Stimulated activated CD8-positive, alpha-beta memory T cell treated with anti-CD3 and anti-CD28 coated beads, Interleukin-15, amount 100 ng/mL, for 24 hours (primary cell): ENCODE measurements at places on chromosomes 3 and 15.
A peak's percentile ranks its signal among the peaks of the same experiment; 100 is the strongest.

DNA sequence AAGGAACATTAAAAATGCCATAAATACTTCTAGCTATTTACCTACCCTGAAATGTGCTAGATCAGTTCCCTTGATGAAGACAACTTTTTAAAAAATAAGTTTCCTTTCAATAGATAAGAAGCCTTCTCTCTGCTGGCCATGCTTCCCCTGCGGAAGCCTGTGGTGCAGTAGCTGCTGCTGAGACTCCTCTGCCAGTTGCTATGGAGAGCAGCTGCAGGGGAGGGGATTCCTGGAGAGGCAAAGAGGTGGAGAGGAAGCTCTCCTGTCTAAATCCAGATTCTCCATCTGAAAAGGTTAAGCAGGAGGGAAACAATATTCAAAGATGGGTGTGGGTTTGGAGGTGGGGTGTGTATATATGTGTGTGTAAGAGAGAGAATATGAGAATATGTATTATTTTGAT lies 69.8 kb upstream of the BFSP2 start:
- no peak for DNase-seq

DNA sequence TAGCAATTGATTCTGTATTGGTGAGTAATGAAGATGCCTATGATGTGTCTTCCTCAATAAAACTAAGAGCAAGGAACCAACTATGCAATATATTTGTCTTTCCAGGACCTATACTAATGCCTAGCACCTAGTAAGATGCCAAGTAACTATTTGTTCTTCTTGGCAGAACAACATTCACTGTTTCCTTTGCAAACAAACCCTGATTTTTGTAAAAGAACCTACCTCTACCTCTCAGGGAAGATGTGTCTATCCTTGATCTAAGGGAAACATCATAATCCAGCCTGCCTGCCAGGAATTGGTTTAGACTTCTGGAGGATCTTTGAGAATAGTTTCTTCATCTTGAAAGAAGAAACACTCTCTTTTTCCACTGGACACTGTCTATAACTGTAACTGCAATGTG lies 3.8 kb upstream of the ADPRH start:
- no peak for DNase-seq

GRCh38 chr15:57307527-57308169 lies 68.7 kb upstream of the CGNL1 start:
- no peak for DNase-seq

- no peak for DNase-seq
Observed at GRCh38 chr3:157844800-157845565, 261.2 kb downstream of the SHOX2 start.

GRCh38 chr15:41979493-41980266 lies 7.3 kb upstream of the EHD4 start:
- DNase-seq, result no peak

- DNase-seq, result no peak
Observed at GRCh38 chr3:61530355-61530754, 31.0 kb upstream of the PTPRG start.

- no peak for DNase-seq
Observed at GRCh38 chr3:112948346-112948838, 26.5 kb downstream of the CD200R1 start.

- DNase-seq, result no peak
Observed at GRCh38 chr3:100556673-100557310, 52.6 kb upstream of the ADGRG7 start.

GRCh38 chr3:156551261-156551660 lies 3.7 kb downstream of the SSR3 start:
- no peak for DNase-seq

- DNase-seq, result no peak
Observed at GRCh38 chr3:56323986-56324420, 144.3 kb downstream of the ERC2 start.

DNA sequence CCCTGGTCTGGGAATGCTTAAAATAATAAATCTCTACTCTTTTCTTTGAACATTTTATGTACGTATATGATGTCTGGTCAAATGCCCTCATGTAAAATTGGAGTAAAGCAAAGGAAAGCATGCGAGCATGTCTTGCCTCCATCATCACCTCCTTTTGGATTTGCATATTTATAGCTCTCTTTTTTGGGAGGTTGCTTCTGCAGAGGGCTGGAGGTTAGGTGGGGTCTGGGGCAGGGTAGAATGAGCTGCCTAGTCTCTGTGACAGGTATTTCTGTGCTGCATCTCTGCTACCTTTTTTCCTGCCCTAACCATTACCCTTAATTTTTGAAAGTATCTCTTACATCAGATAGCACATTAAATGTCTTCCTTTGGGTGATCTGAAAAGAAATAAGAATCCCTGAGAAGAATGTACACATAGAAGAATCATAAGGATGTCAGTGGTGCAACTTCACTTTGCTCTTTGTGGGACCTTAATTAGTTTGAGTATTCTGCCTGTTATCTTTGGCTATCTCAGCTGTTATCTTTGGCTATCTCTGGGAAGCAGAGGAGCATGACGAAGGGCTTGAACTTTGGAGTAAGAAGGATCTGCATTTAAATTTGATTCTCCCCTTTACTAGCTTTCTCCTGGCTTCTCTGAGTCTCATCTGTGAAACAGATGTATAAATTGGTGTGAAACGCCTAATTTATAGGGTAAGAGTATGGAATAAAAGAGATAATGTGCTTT lies 40.2 kb downstream of the PPM1L start:
- DNase-seq, result no peak

DNA sequence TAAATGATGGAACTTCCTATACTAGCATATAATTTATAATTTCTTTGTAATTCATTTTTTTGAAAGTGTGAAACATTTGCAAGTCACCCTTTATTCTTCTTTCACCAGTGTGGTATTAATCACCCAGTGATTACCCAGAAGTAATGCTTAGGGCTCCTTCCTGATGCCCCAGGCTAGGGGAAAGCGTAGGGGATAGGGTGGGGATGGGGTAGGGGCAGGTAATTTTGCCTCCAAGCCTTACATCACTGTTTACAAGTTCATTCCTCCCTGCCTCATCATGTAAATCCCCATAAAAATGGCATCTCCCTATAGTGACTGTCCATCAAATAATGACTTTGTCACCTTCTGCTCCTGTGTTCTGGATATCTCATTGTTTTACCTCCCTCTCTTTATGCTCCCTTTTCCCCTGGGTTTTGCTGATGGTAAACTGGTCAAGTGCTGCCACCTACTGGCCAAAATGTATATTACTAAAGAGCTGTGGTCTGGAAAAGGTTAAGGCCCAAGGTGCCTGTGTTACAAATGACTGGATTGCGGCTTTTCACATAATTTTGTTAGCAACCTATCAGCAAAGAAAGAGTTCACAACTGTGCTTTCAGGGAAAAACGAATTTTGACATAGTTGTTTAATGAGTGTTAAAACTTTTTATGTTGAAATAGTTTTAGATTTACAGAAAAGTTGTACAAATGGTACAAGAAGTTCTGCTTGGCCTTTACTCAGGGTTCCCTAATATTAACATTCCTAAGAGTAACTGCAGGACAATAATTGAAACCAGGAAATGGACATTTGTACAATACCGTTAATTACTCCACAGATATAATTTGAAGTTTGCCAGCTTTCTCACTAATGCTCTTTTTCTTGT lies 54.7 kb downstream of the ONECUT1 start:
- DNase-seq, result peak; percentile 14

DNA sequence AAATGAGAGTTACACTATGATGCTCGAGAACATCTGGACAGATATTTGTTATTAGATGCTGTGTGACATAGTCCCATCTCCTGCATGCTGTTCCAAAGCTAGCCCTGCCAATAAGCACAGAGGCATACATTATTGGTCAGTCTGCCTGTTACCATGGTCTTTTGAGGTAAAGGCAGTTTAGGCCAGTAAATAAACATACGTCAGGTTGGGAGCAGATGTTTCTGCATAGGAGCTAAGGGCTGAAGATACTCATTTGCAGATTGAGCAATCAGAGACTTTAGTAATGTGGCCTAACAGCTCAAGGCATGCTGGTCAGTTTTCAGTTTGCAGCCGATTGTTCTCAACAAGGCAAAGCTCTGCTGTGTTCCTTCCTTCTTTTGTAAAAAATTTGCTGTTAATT lies 192.9 kb downstream of the ADAMTSL3 start:
- DNase-seq, result no peak

- DNase-seq, result no peak
Observed at GRCh38 chr3:98617841-98618240, 24.4 kb upstream of the CPOX start.
